ENCODE measurements at places on chromosomes 3 and 15.

DNA sequence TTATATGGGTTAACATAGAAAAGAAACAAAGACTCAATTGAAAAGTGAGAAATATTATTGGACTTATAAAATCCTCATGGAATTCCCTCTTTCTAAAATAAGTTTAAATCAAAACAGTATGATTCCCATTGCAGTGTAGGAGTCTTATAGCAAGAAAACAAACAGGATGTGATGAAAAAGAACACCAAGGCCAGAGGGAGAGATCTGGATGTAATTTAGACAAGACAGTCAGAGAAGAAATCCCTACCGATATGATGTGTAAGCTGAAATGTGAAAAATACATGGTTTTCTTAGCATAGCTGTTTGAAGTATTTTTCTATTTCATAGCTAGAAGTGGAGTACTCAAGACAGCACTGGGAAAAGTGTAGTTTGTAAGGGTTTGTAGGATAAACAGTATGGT, 521.5 kb downstream of the RSL24D1 start:
- no peak for DNase-seq

GRCh38 chr3:155846119-155846518, 8.1 kb downstream of the SLC33A1 start:
- no peak for DNase-seq

GRCh38 chr3:170098753-170099152, 61.0 kb downstream of the GPR160 start:
- DNase-seq, result no peak

DNA sequence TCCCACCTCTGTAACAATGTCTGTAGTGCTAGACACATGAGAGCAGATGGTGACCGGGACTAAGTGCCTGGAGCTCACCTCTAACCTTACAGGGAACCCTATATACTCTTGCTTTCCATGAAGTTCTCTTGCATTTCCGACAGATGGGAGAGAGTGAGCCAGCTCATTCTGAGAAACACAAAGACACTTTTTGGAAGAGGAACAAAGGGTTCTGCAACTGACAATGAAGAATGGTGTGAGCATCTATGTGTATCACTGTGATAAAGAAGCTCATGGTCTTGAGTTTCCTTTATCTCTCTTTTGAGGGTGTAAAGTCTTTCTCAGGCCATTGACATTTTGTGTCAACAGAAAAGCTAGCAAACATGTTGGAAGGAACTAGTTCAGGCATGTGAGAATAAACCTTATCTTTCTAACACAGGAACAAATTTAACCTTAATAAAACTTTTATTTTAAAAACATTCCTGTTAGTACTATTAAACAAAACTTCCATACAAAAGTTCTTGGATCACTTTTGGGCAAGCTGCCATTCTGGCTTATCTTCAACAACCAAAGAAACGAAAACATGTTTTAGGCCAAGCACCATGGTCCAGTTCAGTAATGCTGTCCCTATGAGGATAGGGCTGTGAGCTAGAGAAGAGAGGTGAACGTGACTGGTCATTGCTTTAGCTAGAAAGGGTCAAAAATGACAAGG, 142.7 kb downstream of the THRB start:
- DNase-seq, result no peak

DNA sequence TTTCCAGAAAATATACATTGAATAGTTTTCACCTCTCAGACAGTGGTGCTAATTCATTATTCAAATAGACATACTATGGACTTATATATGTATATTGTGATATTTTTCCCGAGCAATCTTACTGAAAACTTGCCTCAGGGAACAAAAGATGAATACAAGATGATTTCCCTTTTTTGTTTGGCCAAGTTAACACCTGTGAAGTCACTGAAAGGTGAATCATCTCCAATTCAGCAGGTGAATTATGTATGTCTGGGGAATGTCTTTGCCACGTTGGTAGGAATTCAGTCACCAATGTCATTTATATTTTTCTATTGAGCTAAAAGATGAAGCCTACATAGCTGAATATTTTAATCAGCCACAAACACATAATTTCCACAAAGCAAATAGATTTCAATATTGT, 88.2 kb downstream of the GPR156 start:
- DNase-seq, result no peak

DNA sequence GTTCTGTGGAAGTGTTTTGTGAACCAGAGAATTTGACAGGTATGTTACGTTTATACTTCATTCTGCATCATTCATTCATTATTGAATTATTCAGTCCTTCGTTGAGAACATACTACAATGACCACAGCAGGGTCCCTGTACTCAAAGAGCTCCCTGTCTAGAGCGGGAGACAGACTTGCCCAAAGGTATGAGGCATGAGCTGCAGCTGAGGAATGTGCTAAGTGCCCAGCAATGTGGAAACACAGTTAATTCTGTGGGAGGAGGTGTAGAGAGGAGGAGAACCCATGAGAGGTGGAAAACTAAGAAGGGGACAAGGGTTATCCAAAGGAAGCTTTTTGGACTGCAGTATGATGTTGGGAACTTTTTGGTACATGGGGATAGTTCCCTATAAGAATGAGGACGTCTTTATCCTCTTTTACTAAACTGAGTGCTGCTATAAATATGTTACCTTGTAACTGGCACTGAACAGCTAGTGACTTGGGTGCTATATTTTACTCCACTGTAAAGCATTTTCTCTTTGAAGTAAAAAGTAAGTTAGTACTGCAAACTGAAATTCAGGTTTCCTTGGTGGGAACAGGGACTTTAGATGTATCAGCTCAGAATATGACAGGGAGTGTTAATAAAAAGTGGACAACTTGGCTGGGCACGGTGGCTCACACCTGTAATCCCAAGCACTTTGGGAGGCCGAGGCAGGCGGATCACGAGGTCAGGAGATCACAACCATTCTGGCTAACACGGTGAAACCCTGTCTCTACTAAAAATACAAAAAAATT, 5.7 kb downstream of the SMAD3 start:
- no peak for DNase-seq

DNA sequence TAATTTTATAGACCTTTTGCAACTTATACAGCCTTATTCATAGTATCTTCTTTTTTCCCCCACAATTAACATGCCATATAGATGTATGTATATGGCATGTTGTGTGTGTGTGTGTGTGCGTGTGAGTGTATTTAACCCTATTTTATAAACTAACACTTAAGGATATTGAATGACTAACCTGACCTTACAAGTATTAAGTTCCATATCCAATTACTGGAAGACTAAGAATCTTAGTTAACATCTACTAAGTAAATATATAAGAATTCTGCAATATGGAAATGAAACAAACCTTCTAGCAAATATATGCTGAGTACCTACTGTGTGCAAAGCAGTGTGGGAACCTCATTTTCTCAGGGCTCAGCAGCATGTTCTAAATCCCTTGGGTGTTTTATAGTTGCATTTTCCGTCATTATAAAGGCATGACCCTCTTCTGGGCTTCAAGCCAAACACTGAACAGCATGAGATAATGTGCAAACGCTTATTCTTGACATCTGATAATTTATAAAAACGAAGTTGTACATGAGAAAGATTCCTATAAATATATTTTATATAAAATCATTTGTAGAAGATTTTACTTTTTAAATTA, 105.5 kb downstream of the NLGN1 start:
- DNase-seq, result no peak

DNA sequence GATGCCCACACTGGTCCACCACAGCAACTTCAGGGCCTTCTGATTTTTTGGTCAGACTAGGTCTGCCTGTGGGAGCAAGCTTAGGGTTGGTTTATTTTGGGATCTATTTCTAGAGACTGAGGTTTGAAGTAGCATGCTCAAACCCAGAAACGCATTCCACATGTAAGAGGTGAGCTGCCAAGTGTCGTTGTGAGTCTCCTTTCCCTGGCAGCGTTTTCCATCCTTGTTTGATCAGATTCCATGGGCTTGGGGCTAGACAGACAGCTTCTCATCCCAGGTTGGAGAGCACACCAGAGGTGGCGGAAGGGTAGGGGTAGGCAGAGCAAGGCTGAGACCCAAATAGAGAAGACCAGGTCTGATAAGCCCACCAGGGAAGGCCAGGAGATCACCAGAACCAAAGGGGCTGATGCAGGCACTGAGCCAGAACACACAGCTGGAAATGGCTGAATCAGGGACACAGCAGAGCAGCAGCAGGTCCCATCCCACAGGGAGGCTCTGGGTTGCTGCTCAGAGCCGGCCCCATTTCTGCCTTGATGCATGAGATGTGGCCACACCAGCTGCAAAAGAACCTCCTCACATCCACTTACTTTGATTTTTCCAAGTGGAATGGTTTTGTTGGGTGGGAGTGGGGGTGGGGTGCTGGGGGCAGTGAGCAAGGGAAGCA, 186.8 kb downstream of the THSD4 start:
- no peak for DNase-seq

GRCh38 chr3:11808231-11808630, 38.5 kb downstream of the TAMM41 start:
- no peak for DNase-seq

- DNase-seq, result no peak
Measured at GRCh38 chr15:75070674-75071073, 47.3 kb downstream of the PPCDC start.

Measured in A549 (cell line).